CD4-positive, alpha-beta T cell treated with Interleukin-2 at 100 ng/mL for 4 hours (primary cell): ENCODE measurements at places on chromosomes 3 and 15.

DNA sequence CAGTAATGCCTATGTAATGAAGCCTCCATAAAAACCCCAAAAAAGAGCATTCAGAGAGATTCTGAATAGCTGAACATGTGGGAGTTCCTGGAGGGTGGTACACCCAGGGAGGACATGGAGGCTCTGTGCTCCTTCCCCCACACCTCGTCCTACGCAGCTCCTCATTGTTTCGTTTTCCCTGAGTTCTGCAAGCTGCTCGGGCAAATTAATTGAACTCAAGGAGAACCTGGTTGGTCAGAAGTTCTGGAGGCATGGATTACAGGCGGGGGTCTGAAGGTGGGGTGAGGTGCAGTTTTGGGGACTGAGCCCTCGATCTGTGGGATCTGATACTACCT lies 142.2 kb downstream of the MYO9A start:
- DNase-seq = no peak

- DNase-seq = no peak
Measured at GRCh38 chr15:22231603-22232002, 151.3 kb downstream of the OR4M2 start.

- DNase-seq = no peak
Measured at GRCh38 chr3:52407779-52408178, 37.1 kb downstream of the SEMA3G start.

- DNase-seq = no peak
Measured at GRCh38 chr15:71231758-71232157, 116.5 kb downstream of the THSD4 start.

DNA sequence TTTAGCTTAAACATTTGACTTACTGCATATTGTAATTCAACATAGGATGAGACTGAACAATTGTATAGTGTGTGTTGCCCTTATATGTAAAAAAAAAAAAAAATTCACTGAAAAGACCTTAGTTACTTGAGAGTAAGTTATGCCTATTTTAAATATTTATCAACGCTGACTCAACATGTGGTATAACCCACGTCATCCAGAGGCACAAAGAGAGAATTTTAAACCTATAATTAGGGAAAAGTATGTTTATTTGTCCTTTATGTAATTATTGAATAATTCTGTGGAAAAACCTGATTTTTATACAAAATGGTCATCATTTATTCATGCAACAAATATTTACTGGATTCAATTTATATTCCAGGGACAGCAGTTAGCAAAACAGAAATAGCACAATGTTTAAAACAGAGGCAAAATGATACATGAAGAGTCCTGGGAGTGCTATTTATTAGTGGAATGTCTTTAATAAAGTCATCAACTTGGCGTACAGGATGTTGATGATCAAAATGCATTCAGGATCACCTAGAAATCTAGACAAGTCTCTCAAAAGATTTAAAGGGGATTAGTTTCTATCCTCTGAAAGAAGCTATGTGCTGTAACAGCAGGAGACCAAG lies 223.7 kb downstream of the PCCB start:
- DNase-seq = no peak

DNA sequence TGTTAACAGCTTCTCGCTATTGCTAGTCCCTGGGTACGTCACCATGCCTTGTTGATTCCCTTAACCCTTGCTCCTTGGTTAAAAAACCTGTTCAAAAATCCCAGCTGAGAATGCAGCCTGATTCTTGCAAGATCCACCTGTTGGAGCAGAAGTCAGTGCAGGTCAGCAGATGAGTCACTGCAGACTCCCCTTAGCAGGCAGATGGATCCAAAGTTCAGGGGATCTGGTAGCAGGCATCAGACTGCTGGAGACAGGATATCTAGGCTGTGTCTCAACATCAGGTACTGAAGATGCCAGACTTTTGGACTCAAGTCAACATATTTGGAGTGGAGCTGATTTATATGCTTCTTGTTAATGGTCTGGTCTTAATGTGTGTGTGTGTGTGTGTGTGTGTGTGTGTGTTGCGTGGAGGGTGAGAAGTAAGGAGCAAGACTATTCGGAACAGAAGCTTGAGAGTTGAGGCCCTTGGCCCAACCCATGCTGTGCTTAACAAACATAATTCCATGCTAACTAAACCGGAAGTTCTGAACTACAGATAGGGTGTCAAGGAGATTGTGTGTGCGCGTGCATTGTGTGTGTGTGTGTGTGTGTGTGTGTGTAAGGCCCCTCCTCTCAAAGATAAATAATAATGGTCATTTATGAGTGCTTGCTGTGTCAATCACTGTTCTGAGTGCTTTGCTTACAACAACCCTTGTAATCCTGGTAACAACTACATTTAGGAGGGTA lies 1.0 kb upstream of the C3orf52 start:
- no peak for DNase-seq

GRCh38 chr3:156610154-156610553 lies 55.2 kb upstream of the SSR3 start:
- no peak for DNase-seq

DNA sequence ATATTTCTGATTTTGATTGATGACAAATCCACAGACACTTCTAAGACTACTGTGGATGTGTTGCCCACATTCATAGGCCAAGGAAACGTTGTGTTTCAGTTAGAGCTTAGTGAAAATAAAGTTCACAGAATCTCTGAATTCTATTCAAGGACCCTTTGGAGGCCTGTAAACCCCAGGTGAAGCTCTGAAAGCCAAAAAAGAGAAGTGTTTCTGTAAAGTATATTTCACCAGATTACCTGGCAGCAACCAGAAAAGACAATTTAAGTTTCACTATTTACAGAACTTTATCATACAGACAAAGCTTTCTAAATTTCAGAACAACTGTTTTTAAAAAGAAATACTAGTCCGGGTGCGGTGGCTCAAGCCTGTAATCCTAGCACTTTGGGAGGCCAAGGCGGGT lies 2.6 kb downstream of the CLPX start:
- DNase-seq = no peak

DNA sequence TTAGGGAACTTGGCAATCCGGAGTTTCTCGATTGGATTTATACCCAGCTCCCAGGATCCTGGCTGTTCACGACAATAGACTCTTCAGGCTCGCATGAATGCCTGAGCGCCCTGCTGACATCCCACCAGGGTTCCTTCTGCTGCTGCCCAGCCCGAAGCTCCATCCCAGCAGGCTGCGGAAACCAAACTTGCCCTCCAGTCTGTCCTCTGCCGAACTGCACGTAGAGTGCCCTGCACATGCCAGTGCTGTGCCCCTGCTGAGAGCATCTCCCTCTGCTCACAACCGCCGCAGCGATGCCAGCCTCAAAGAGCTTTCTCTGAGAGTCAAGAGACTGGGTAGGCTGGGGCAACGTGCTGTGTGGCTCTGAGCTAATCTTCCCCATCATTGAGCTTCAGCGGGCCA lies 6.9 kb downstream of the ADAMTS7 start:
- DNase-seq = no peak

GRCh38 chr3:19226479-19226878 lies 78.2 kb downstream of the KCNH8 start:
- no peak for DNase-seq

- peak; percentile 72 for DNase-seq
Measured at GRCh38 chr15:38560456-38560926, 4.1 kb downstream of the RASGRP1 start.

- no peak for DNase-seq
Measured at GRCh38 chr15:32659340-32660155, 18.0 kb downstream of the SCG5 start.

DNA sequence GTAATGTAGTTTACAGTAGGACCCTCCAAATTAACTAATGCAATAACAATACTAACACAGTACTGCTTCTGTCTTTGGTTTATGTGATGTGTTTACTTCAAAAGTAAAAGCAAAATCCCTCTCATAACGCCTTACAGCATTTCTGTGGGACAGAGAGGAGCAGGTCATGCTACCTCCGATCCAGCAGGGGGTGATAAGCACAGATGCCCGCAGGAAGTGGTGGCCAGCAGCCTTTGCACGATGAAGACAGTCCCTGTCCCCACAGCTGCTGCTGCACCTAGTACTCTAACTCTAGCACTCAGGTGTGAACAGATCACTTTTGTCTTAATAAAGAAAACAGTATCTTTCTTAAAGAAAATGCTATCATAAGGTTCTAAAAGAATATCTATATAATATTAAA lies 38.3 kb downstream of the ANO10 start:
- no peak for DNase-seq

DNA sequence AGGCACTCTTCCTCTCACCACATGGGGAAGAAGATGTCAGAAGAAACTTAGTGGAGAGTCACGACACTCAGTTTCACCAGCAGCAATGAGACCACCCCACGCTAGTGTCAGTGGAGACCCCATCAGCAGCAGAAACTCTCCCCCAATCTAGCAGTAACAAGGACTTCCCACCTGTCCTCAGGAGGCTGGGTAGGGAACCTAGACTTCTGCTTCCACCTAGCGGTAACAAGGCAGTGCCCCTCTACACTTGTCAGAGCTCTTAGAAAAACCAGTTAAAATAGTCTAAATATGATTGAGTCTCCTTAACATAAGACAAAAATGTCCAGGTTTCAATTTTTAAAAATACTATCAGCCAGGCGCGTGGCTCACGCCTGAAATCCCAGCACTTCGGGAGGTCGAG lies 57.3 kb downstream of the TRAT1 start:
- DNase-seq = no peak

GRCh38 chr15:79991826-79992225 lies 20.8 kb upstream of the BCL2A1 start:
- DNase-seq = no peak

GRCh38 chr15:39447881-39448280 lies 133.0 kb upstream of the THBS1 start:
- no peak for DNase-seq

GRCh38 chr15:68405378-68406250 lies 26.3 kb downstream of the ITGA11 start:
- DNase-seq = no peak

- no peak for DNase-seq
Measured at GRCh38 chr3:72244396-72244795, 459.4 kb upstream of the PROK2 start.

GRCh38 chr3:6807967-6808588 lies 52.8 kb upstream of the GRM7 start:
- DNase-seq = no peak

DNA sequence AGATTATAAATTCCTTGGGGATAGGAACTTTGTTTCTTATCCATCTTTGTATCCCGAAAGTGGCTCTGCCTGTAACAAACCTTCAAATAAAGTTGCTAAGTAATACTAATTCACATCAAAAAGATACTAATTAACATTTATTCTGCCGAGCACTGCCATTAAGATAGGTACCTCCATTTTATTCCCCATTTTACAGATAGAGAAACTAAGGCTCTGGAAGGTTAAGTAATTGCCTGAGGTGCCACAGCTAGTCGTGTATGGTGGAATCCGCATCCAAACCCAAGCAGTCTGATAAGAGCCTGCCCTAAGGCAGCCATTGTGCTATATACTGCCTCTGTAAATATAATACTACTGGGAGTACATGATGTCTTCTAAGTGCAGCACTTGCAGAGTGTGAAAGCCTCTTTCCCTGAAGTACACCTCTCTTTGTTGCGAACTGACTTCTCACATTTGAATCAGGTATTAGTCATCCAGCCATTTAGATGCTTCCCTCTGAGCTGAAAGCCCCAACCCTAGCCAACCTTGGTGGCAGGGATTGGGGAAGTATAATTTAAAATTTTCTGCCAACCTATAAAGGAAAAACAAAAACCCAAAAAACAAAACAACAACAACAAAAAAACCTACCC lies 78.5 kb upstream of the CHD2 start:
- peak; percentile 64 for DNase-seq

GRCh38 chr3:78972617-78973301 lies 795.0 kb downstream of the ROBO1 start:
- no peak for DNase-seq

DNA sequence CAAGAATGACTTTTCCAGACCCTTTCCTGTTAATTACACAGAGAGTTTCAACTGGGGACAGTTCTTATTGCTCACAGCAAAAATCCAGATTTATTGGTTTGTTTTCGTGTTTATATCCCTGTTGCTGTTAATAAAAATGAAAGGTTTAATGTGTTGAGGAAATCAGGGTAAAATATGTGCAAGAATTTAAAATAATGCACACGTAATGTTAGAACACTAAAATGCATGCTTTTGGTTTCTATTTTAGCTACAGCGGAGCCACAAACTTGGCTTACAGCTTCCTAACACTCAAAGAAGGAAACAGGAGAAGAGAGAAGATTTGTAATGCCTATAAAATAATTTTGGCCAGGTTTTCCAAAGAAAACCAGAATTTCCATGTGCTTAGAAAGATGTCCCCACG lies 62.7 kb downstream of the CASR start:
- no peak for DNase-seq

DNA sequence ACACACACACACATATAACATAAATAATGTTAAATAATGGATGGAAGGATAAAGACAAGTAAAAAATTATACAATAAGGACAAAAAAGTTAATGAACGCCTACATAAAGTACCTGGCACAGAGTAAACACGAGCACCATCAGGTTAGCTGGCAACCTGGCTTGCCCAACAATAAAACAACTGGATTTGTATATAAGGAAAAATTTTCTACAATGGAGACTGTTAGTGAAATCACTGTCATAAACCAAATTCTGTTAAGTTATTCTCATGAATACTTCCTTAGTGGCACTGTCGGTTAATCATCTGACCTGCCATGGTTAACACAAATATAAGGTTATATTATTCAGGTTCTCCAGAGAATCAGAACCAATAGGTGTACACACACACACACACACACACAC lies 54.8 kb downstream of the DPH6 start:
- no peak for DNase-seq

DNA sequence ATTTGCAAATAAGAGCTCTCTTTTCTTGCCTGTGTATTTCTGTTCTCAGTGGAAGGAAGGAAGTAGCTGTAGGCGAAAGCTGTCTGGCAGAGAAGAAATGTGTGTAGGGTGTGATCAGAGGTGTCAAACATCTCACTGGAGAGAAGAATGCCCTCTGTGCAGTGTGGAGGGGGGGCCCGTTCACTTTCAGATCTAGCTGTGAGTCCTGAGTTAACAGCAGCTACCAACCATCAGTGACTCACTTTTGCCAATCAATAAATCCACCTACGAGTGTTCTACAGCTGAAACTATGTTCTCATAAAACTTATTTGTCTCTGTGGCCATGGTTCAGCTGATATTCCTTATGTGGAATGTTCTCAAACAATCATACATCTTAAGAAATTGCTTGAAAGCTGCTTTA lies 103.7 kb downstream of the FRMD4B start:
- peak; percentile 68 for DNase-seq

DNA sequence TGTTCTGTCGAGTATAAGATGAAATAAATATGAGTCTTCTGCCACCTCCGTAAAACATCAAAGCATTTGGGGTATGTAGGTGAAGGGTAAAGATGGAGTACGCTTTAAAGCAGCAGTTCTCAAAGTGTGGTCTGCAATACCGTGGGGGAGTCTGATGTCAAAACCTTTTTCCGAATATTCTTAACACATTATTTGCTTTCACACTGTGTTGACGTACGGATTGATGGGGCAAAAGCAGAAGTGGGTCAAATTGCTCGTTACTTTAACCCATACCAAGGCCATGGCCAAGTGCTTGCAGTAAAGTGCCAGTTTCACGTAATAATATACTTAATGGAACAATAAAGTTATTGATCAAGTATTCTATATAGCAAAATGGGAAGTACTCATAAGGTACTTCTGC lies 36.3 kb downstream of the PAK2 start:
- no peak for DNase-seq
